ENCODE measurements at places on chromosomes 4 and X.

- no peak for DNase-seq
Measured at GRCh38 chr4:18314731-18315130, 293.2 kb upstream of the LCORL start.

- no peak for DNase-seq
Measured at GRCh38 chrX:12174358-12174757, 36.1 kb downstream of the FRMPD4 start.

DNA sequence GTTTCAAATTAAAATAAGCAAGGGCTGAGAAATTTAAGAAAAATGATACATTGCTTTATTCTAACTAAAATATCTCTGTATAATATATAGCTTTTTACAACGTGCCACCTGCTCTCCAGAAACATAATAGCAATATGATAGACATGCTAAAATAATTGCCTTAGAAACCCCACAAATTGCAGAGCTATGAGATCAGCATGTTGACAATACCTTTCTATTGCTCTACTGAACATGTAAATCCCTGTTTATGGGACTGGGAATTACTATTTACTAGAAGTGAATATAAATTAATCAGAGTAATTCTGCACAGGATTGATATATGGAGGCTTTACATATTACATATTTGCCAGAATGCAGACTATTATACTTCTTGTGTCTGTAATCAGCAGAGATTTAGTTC, 1831.1 kb upstream of the IGFBP7 start:
- DNase-seq = no peak

- no peak for DNase-seq
Measured at GRCh38 chr4:23789762-23790161, 100.1 kb downstream of the PPARGC1A start.

DNA sequence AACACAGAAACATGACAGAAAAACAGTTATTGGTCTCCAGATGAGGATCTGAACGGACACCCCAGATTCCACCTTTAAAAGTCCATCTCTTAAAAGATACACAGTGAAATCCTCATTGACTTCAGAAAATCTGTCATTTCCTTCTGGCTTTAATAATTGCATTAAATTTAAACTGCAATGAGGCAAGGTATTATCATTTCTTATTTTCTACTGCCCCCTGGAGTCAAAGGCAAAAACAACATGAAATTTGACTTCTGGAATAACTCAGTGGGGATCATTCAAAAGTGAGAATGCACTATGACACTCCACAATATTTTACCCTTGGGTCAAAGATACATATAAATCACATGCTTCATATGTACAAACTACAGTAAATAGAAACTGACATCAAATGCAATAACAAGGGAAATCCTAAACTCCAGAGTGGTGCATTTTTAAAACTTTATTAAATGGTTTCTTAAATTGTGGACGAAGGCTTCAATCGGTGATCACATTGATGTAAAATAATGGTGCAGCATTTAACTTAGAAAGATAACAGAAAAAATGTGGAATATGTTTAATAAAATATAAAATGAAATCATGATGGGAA, 56.4 kb upstream of the SPANXN1 start:
- DNase-seq = no peak

- peak; percentile 82 for DNase-seq
Measured at GRCh38 chrX:12771445-12772069, 19.7 kb upstream of the PRPS2 start.

DNA sequence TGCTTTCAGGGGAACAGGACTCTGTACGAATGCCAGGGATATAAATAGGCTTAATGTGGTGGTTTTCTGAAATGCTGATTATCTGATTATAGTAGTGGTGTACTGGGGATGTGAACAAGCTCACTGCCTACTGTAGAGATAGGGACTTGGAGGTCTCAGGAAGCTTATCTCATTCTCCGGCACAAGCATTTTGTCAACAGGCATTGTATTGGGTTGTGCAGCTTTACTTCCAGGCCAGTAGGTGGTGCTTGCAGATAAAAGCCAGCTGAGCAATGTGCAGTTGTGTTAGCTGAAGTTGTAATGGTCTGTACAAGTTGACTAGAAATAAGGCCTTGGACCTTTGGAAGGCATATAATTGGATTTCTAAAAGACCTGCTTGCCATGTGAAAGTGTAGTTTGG, 49.5 kb upstream of the TMLHE start:
- DNase-seq = peak; percentile 55

DNA sequence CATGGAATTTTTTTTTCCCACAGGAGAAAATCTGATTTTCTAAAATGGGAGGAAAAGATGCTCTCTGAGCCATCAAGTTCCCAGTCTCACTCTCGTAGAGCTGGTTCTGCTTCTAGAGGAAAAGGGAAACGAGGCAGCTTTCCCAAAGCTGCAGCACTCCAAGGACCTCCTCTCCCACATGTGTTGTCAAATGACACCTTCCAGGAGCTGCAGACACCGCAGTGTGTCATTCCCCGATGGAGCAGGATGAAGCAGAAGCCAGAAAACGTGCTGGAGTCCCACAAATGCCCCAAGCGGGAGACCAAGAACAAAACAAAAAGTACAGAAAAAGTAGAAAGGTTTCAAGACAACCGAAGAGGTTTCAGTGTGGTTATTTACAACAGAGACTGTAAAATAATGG, 348.1 kb downstream of the ARHGAP10 start:
- DNase-seq = no peak

GRCh38 chrX:110363244-110363643, 4.6 kb downstream of the RTL9 start:
- DNase-seq = peak; percentile 86

DNA sequence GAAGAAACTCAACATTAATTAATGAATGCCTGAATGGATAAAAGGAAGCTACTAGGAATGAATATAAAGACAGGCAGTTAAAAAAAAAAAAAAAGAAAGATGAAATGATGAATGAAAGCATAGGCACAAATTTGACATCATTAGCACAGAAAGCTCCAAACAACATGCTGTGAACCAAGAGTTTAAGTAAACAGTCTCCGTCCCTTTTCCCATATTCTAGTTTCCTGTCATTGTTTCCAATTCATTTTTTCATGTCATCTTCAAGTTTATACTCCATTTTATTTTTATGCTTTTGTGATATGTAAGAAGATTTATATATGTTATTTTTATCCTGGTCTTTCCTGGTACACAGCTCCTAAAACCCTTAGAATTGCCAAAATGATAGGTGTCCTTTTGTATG, 17.7 kb upstream of the AASDH start:
- no peak for DNase-seq

GRCh38 chrX:118740276-118740889, 13.0 kb downstream of the IL13RA1 start:
- DNase-seq = no peak

GRCh38 chr4:173167758-173168395, 734 bp upstream of the GALNT7 start:
- DNase-seq = peak; percentile 39

- DNase-seq = no peak
Measured at GRCh38 chr4:106401157-106401556, 32.6 kb upstream of the GIMD1 start.

DNA sequence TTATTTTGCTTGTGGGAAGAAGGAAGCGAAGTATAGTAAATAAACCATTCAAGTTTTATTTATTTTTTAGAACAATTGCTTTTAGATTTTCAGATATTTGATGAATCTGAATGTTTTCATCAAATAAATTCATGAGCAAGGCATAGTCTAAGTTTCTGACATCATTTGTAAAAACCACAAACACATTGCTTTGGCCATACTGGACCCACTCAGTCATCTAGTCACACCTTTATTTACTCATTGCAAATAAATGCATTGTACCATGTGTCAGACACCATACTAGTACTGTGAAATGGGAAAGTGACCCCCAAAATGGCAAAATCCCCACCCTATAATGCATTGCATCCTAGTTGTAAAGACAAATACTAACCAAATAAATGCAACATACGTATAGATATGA, 449.1 kb upstream of the SMIM31 start:
- DNase-seq = no peak

GRCh38 chr4:118282692-118283091, 70.1 kb downstream of the PRSS12 start:
- no peak for DNase-seq

DNA sequence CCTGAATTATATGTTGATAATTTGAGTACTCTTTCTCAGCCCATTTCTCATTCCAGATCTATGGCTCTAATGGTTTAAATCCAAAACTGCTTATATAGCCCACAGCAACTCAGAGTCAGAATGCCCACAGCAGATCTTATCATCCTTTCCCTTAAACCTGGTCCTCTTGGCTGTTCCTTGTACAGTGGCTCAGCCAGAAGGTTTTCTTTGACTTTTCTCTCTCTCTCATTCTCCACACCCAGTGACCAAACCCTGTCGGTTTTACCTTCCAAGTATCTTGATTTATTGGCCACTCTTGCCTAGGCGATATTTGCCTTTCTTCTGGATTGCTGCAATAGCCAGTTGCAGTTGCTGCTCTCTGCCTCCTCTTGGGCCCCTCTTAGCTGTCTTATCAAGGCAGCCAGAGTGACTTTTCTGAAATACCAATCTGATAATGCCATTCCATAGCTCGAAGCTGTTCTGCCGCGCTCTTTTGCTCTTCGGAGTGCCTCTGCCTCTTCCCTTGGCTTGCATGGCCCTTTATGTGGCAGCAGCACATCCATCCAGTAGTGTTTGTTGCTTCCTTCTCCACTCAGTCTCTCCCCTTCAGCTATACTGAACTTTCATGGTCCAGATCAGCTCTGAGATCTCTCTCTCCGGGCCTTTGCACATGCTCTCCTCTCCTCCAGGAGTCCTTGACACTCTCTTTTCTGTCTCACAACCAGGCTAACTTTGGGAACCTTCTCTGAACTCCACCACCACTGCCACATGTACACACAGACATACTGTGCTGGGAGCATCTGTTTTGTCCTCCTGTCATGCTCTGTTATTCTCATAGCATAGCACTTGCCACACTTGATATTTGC, 11.8 kb downstream of the GAB1 start:
- DNase-seq = peak; percentile 94
